ENCODE measurements at places on chromosomes 2 and 18.

- peak; percentile 30 for DNase-seq
Observed at GRCh38 chr18:59783138-59783537, 85.9 kb upstream of the CCBE1 start.

DNA sequence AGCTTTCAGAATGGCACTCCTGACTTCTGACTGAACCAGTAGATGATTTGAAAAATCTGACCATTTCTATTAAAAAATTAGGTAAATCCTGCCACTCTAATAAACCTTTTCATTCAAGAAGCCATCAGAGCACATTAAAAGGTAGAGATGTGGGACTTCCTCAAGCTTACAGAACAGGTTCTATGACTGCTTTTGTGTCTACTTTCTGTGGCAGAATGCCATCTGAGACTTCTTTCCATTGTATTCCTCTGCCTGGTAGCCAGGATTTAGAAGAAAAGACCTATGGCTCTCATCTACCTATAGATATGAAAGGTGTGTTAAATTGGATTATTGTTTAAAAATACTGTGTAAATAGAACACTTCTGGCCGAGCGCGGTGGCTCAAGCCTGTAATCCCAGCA lies 99.9 kb upstream of the NABP1 start:
- no peak for DNase-seq

DNA sequence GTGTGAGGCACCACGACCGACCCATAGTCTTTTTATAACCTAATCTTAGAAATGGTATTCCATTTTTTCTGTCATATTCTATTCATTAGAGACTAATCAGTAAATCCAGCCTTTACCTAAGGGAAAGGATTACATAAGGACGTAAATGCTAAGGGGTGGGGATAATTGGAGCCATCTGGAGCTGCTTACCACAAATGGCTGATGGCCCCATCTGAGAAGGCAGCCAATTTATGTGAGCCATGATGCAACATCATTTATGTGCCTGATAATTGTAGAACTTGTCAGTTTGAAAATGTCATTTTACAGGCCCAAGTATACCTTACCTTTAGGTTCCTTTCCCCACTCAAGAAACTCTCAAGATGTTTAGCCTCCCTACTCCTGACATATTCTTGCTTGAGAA lies 44.0 kb downstream of the ARHGEF33 start:
- no peak for DNase-seq

DNA sequence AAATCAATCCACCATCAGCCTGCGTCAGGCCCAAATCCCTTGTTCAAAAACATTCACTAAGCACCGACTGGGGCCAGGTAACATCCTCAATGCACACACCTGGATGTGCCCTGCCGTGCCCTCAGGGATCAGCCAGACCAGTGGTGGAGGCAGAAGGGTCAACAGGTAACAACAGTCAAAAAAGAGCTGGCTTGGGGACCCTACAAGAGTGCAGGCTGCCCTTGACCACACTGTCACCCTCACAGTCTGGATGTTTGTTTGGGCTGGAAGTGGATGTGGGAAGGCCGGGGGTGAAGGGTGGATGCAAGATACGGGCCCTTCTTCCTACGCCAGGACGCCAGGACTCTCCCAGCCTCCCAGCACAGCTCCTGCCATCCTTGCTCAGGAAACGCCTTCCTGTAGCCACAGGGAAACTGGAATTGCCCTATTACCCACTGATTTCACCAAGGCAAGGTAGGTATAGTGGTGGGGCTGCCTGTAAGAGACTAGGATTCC lies 2.7 kb downstream of the BIN1 start:
- no peak for DNase-seq

DNA sequence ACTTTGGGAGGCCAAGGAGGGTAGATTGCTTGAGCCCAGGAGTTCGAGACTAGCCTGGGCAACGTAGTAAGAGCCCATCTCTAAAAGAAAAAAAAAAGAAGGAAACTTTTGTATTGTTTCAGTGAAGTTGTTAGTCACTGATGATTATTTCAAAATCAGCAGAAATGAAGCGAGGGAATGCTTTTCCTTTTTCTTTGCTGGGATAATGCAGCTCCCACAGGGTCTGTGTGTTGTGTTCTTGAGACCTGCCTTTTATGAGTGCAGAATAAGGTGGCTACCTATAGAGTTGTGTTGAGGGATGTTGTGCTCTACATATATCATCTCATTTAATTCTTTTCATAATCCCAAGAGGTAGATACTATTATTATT lies 11.7 kb downstream of the TM4SF20 start:
- DNase-seq: no peak

DNA sequence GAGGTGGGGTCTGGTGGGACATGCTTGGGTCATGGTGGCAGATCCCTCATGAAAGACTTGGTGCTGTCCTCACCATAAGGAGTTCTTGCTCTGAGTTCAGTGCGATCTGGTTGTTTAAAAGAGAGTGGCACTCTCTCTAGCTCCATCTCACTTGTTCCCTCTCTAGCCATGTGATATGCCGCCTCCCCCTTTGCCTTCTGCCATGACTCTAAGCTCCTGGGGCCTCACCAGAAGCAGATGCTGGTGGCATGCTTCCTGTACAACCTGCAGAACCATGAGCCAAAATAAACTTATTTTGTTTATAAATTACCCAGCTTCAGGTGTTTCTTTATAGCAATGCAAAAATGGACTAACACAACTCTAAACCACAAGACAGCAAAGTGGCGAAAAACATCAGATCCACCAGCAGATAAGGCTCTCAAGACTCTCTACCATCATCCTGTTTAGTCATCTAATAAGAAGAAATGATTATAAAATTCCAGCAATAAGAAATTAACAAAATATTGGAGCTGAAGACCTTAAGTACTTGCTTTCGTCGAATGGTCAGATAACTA lies 75.5 kb downstream of the OLA1 start:
- no peak for DNase-seq

Measured in GM06990 (cell line).